ENCODE measurements at places on chromosomes 4 and X.

- H3K4me1 ChIP-seq, result peaks cover 11% of the 10 kb centered on the region
- peak overlapping the region; percentile 78 for H3K4me3 ChIP-seq
These were observed 132.3 kb downstream of the CBR4 start for GRCh38 chr4:168877511-168878491.

GRCh38 chr4:120071192-120071795, 4.6 kb upstream of the MAD2L1 start:
- no peaks in the 10 kb centered on the region for H3K27me3 ChIP-seq
- H3K4me1 ChIP-seq, result peaks cover 15% of the 10 kb centered on the region
- DNase-seq, result peak; percentile 41
- H3K4me3 ChIP-seq, result no peak overlapping the region

DNA sequence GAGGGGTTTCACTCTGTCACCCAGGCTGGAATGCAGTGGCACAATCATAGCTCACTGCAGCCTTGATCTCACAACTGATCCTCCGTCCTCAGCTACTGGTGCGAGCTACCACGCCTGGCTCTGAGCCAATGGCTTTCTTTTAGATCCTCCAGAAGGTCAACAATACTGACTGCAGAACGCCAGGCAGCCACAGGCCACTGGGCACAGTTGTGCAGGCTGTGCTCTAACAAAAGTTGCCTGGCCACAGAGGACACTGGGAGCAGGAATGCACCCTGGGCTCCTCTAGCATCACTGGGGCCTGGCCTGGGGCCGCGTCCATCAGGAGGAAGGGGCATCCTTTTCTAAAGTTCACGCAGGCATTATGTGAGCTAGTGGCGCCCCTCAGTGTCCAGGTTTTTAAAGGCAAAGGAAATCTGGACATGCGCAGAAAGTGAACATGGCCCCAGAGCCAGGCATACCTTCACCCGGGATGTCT, 14.9 kb upstream of the PORCN start:
- DNase-seq, result no peak
- no peaks in the 10 kb centered on the region for H3K4me1 ChIP-seq
- peaks cover 5% of the 10 kb centered on the region for H3K27me3 ChIP-seq
- no peak overlapping the region for H3K27ac ChIP-seq

DNA sequence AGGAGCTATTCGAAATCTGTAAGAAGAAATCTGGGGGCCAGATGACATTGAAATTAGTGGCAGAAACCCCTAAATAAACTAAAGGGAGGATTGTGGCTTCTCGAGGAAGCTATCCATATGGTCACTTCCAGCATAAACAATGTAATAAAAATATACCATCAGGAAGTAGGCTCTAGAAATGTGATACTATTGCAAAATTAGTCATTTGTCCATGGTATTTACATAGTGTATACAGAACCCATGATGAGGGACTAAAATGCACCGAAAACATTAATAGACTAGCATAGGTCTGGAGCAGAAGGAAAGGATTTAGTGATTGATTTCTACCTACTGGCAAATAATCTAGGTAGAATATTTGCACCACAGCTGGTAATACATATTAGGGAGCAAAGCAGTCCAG, 1344.0 kb downstream of the FSTL5 start:
- DNase-seq, result no peak
- no peaks in the 10 kb centered on the region for H3K27me3 ChIP-seq
- no peaks in the 10 kb centered on the region for H3K4me1 ChIP-seq
- H3K4me3 ChIP-seq, result no peak overlapping the region
- no peak overlapping the region for H3K27ac ChIP-seq

- no peak overlapping the region for H3K27ac ChIP-seq
- no peak overlapping the region for H3K4me3 ChIP-seq
- peaks cover 15% of the 10 kb centered on the region for H3K36me3 ChIP-seq
- no peaks in the 10 kb centered on the region for H3K27me3 ChIP-seq
- DNase-seq, result no peak
- peaks cover 9% of the 10 kb centered on the region for H3K4me1 ChIP-seq
These were observed 23.8 kb downstream of the MOSPD2 start for GRCh38 chrX:14897042-14897441.

- H3K4me1 ChIP-seq, result peaks cover 2% of the 10 kb centered on the region
- no peak for DNase-seq
- no peak overlapping the region for H3K4me3 ChIP-seq
- H3K27me3 ChIP-seq, result peaks cover 6% of the 10 kb centered on the region
- no peak overlapping the region for H3K27ac ChIP-seq
These were observed 62.6 kb upstream of the MAGEH1 start for GRCh38 chrX:55389376-55389775.

GRCh38 chr4:5921981-5922380, 29.1 kb upstream of the CRMP1 start:
- H3K4me3 ChIP-seq, result no peak overlapping the region
- no peak overlapping the region for H3K27ac ChIP-seq
- H3K4me1 ChIP-seq, result no peaks in the 10 kb centered on the region
- DNase-seq, result no peak
- H3K27me3 ChIP-seq, result peaks cover 9% of the 10 kb centered on the region

- H3K27ac ChIP-seq, result no peak overlapping the region
- DNase-seq, result no peak
- no peak overlapping the region for H3K4me3 ChIP-seq
- H3K4me1 ChIP-seq, result no peaks in the 10 kb centered on the region
- peaks cover 1% of the 10 kb centered on the region for H3K36me3 ChIP-seq
These were observed 181.4 kb upstream of the HCCS start for GRCh38 chrX:10929747-10930146.

DNA sequence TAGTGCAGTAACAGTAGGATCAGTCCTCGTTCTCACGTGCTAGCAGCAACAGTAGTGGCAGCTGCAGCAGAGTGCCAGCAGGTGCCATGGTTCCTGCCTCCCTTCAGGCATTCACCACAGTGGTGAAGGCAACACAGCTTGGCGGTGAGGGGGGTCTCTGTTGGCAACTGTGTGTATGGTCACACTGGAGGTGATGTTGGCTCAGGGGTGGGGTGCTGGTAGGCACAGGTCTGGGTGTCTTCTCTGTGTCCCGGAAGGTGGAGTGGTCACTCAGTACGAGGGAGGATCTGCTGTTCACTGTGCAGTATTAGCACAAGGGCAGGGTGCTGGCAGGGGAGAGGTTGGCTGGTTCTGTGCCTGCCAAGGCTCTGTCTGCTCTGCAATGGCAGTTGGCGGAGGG, 671.8 kb downstream of the CCSER1 start:
- peaks cover 2% of the 10 kb centered on the region for H3K4me1 ChIP-seq
- no peaks in the 10 kb centered on the region for H3K27me3 ChIP-seq
- DNase-seq, result no peak
- H3K27ac ChIP-seq, result no peak overlapping the region

GRCh38 chr4:170009291-170009690, 16.9 kb downstream of the MFAP3L start:
- no peak for DNase-seq
- peaks cover 7% of the 10 kb centered on the region for H3K27me3 ChIP-seq
- H3K4me3 ChIP-seq, result no peak overlapping the region
- peaks cover 10% of the 10 kb centered on the region for H3K4me1 ChIP-seq
- H3K27ac ChIP-seq, result no peak overlapping the region

Measured in memory B cell (primary cell).